Neural progenitor cell (in vitro differentiated cells): ENCODE measurements at places on chromosomes 1 and 21.

- H3K36me3 ChIP-seq: no peaks in the 10 kb centered on the region
- peaks cover 8% of the 10 kb centered on the region for H3K4me1 ChIP-seq
- no peaks in the 10 kb centered on the region for H3K27me3 ChIP-seq
These were observed 6.9 kb downstream of the C1orf162 start for GRCh38 chr1:111480674-111481073.

DNA sequence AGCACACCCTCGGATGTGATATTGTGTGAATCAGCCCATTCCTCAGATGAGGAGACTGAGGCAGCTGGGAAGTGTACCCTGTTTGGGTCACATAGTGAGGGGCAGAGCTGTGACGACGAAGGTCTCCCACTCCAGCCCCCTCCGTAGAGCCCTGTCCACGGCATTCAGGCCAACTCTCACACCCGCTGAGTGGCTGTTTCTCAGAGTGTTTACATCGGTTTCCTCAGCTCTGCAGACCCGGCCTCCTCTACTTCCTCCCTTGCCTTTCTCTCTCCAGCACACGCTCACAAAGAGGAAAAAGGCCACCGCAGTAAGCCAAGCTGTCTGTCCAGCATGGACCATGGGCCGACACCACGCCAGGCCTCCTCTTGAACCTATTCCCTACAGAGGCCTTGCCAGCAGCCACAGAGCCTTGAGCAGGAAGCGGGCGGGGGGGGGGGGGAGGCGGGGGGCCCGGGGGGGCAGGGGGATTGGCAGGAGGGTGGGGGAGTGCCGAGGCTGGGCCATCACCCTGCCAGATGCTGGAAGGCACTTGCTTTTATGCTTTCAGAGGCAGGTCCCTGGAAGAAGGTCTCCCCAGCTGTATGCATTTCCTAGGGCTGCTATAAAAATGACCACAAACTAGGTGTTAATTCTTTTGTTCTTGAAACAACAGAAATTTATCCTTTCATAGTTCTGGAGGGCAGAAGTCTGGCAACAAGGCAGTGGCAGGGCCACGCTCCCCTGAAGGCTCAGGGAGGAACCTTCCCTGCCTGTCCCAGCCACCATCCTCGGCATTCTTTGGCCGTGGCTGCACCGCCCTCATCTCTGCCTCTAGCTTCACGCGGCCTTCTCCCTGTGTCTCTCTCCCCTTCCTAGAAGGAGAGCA, 178.4 kb downstream of the PSMG1 start:
- H3K27ac ChIP-seq: no peak overlapping the region
- peaks cover 6% of the 10 kb centered on the region for H3K4me1 ChIP-seq
- no peak for DNase-seq
- no peak overlapping the region for H3K4me3 ChIP-seq
- no peaks in the 10 kb centered on the region for H3K27me3 ChIP-seq
- H3K36me3 ChIP-seq: no peaks in the 10 kb centered on the region

- H3K4me1 ChIP-seq: no peaks in the 10 kb centered on the region
- H3K4me3 ChIP-seq: no peak overlapping the region
- DNase-seq: no peak
- no peaks in the 10 kb centered on the region for H3K27me3 ChIP-seq
These were observed 15.1 kb downstream of the USP33 start for GRCh38 chr1:77744576-77744975.

GRCh38 chr1:230567221-230567575, 75.1 kb upstream of the COG2 start:
- no peaks in the 10 kb centered on the region for H3K27me3 ChIP-seq
- DNase-seq: no peak
- H3K27ac ChIP-seq: no peak overlapping the region
- H3K36me3 ChIP-seq: no peaks in the 10 kb centered on the region
- H3K4me3 ChIP-seq: no peak overlapping the region
- H3K4me1 ChIP-seq: peaks cover 15% of the 10 kb centered on the region

GRCh38 chr1:12056331-12056841, 6.7 kb upstream of the TNFRSF8 start:
- no peak for DNase-seq
- peaks cover 19% of the 10 kb centered on the region for H3K27me3 ChIP-seq
- no peaks in the 10 kb centered on the region for H3K36me3 ChIP-seq
- no peaks in the 10 kb centered on the region for H3K4me1 ChIP-seq
- H3K27ac ChIP-seq: no peak overlapping the region

GRCh38 chr1:167659450-167659849, 29.4 kb downstream of the RCSD1 start:
- no peak overlapping the region for H3K27ac ChIP-seq
- H3K27me3 ChIP-seq: no peaks in the 10 kb centered on the region
- peaks cover 9% of the 10 kb centered on the region for H3K4me1 ChIP-seq
- DNase-seq: no peak

DNA sequence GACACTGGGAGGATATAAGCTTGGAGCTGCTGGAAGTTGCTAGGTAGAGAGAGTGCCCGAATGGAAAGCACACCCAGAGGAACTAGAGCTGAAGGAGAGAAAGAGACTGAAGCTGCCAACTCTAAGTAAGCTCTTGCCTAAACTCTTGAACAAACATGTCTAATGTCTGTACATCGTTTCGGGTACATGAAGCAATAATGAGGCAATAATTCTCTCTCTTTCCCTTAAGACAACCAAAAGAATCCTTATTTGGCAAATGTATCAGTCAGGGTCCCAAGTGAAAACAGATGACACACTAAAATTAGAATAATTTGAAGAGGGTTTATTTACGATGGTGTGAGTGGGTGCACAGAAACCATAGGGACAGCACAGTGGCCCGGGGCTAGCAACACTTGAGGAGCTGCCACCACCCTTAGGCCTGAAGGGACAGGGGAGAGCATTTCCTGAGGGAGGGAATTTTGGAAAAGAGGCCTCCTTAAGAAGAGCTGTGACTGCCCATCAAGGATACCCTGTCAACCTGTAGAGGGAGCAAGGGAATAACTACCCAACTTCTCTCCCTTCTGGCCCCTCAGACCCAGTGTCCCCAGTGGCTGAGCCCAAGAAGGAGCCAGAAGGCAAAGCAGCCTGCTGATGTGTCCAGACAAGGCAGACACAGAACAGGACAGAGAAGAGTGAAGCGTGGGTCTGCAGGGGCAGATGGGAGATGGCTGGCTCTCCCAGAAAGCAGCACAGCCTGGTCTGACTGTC, 36.1 kb upstream of the KHDRBS1 start:
- no peaks in the 10 kb centered on the region for H3K4me1 ChIP-seq
- H3K4me3 ChIP-seq: no peak overlapping the region
- H3K27ac ChIP-seq: no peak overlapping the region

- DNase-seq: no peak
- H3K4me1 ChIP-seq: peaks cover 40% of the 10 kb centered on the region
- no peaks in the 10 kb centered on the region for H3K27me3 ChIP-seq
- no peaks in the 10 kb centered on the region for H3K36me3 ChIP-seq
- H3K4me3 ChIP-seq: no peak overlapping the region
These were observed 113.9 kb downstream of the ADSS2 start for GRCh38 chr1:244337839-244338238.

DNA sequence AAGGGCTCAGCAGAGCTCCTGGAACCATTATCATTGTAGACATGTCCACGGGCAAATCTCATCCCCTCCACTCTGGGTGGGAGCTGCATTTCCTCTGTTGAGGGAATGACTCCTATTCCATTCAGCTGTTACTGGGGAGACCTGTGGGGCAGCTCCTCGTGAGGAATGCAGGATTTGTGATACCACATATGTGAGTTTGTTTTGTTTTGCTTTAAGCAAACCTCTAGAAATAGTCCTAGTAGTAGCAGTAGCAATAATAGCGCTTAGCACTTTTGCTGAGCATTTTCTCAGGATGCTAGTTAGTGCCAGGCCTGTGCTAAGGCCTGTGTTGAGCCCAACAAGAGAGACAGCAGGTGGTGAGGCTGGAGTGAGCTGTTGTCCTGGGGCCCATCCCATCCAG, 10.8 kb downstream of the OLIG1 start:
- no peak overlapping the region for H3K27ac ChIP-seq
- no peaks in the 10 kb centered on the region for H3K36me3 ChIP-seq
- no peak for DNase-seq
- H3K4me3 ChIP-seq: no peak overlapping the region
- peaks cover 32% of the 10 kb centered on the region for H3K27me3 ChIP-seq

DNA sequence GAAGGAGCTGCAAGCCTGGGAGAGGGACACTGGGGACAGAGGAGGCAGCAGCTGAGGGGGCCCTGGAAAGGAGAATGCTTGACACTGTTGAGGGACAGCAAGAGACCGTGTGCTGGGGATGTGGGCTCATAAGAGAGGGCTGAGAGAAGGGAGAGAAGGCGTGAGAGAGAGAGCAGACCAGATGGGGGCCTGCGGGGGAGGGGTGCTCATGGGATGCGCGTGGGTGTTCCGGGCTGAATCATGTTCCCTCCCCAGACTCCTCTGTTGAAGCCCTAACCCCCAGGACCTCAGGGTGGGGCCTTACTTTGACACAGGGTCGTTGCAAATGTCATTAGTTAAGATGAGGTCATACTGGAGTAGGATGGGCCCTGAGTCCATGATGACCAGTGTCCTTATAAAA, 40.8 kb downstream of the NTPCR start:
- H3K4me3 ChIP-seq: no peak overlapping the region
- no peaks in the 10 kb centered on the region for H3K4me1 ChIP-seq
- H3K27me3 ChIP-seq: no peaks in the 10 kb centered on the region
- no peak overlapping the region for H3K27ac ChIP-seq
- DNase-seq: no peak

- H3K36me3 ChIP-seq: no peaks in the 10 kb centered on the region
- no peaks in the 10 kb centered on the region for H3K27me3 ChIP-seq
- H3K4me3 ChIP-seq: no peak overlapping the region
- DNase-seq: no peak
- peaks cover 18% of the 10 kb centered on the region for H3K4me1 ChIP-seq
- no peak overlapping the region for H3K27ac ChIP-seq
These were observed 8.6 kb downstream of the ACOT7 start for GRCh38 chr1:6384962-6385361.

GRCh38 chr1:183101081-183101480, 77.9 kb downstream of the LAMC1 start:
- H3K27ac ChIP-seq: no peak overlapping the region
- no peaks in the 10 kb centered on the region for H3K27me3 ChIP-seq
- peaks cover 28% of the 10 kb centered on the region for H3K4me1 ChIP-seq
- H3K36me3 ChIP-seq: no peaks in the 10 kb centered on the region

- peaks cover 70% of the 10 kb centered on the region for H3K4me1 ChIP-seq
- H3K27ac ChIP-seq: no peak overlapping the region
- H3K36me3 ChIP-seq: no peaks in the 10 kb centered on the region
- peak; percentile 58 for DNase-seq
These were observed 32.9 kb downstream of the ARHGEF10L start for GRCh38 chr1:17572264-17572985.

- H3K4me3 ChIP-seq: no peak overlapping the region
- H3K4me1 ChIP-seq: no peaks in the 10 kb centered on the region
- no peaks in the 10 kb centered on the region for H3K27me3 ChIP-seq
- H3K36me3 ChIP-seq: no peaks in the 10 kb centered on the region
These were observed 8.6 kb upstream of the NKAIN1 start for GRCh38 chr1:31248276-31248675.

DNA sequence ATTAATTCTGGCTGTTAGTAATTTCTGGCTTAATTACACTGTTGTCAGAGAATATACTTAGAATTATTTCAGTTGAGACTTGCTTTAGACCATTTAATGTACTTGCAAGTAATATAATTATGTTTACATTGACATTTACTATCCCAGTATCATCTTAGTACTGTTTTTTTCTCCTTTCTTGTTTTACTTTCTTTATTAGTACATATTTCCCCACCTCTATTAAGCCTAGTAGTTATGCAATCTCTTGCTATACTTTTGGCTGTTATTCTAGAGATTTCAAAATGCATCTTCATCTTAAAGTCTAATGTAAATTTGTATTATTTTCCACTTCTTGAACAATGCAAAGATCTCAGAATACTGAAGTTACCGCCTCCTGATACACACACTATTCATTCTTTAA, 24.4 kb downstream of the BRWD1 start:
- H3K27me3 ChIP-seq: no peaks in the 10 kb centered on the region
- peaks cover 36% of the 10 kb centered on the region for H3K36me3 ChIP-seq
- no peak overlapping the region for H3K4me3 ChIP-seq
- DNase-seq: no peak

- H3K27ac ChIP-seq: no peak overlapping the region
- H3K4me1 ChIP-seq: peaks cover 13% of the 10 kb centered on the region
- no peak overlapping the region for H3K4me3 ChIP-seq
These were observed 30.3 kb upstream of the MUTYH start for GRCh38 chr1:45370575-45370974.

GRCh38 chr1:33655496-33655895, 183.1 kb downstream of the ZSCAN20 start:
- H3K4me1 ChIP-seq: no peaks in the 10 kb centered on the region
- no peak overlapping the region for H3K4me3 ChIP-seq
- DNase-seq: no peak
- H3K36me3 ChIP-seq: no peaks in the 10 kb centered on the region

DNA sequence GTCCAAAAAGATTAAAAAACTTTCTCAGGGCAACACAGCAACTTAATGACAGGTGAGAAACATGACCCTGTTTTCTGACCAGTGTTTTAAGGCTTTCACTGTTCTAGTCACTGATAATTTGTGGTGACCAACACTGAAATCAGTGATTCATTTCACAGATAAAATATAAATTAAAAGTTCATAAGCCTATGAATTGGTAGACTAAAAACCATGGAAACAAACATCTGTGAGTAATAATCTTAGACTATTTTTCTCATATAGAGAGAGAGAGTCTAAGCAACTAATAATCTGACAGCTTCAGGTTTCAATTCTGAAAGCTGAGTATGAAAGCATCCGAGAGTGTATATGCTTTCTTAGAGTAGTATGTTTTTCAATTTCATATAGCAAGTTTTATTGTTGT, 536.9 kb downstream of the ADGRL2 start:
- no peaks in the 10 kb centered on the region for H3K27me3 ChIP-seq
- no peak overlapping the region for H3K4me3 ChIP-seq
- H3K4me1 ChIP-seq: no peaks in the 10 kb centered on the region
- no peak for DNase-seq
- H3K27ac ChIP-seq: no peak overlapping the region
